ENCODE measurements at places on chromosomes 12 and 14. TPM values are rescaled to one million over a fixed set of nuclear protein-coding genes. Genes with fewer than 3 reads are reported as not detected.

TAS2R46 gene
- 0.11 TPM for total RNA-seq

CYP27B1 gene
- 0.90 TPM for total RNA-seq

CCDC77 gene
- total RNA-seq, result 31.8 TPM

CCDC175 gene
- total RNA-seq, result not detected

- DNase-seq, result no peak
Measured at GRCh38 chr12:120830052-120830940, 73.9 kb downstream of the SPPL3 start.

GRCh38 chr12:75932241-75932640, 99.3 kb downstream of the PHLDA1 start:
- no peak for DNase-seq

- DNase-seq, result no peak
Measured at GRCh38 chr12:25083211-25083610, 111.7 kb downstream of the DNAI7 start.

- no peak for DNase-seq
Measured at GRCh38 chr14:77314539-77315457, 5.9 kb downstream of the POMT2 start.

DNA sequence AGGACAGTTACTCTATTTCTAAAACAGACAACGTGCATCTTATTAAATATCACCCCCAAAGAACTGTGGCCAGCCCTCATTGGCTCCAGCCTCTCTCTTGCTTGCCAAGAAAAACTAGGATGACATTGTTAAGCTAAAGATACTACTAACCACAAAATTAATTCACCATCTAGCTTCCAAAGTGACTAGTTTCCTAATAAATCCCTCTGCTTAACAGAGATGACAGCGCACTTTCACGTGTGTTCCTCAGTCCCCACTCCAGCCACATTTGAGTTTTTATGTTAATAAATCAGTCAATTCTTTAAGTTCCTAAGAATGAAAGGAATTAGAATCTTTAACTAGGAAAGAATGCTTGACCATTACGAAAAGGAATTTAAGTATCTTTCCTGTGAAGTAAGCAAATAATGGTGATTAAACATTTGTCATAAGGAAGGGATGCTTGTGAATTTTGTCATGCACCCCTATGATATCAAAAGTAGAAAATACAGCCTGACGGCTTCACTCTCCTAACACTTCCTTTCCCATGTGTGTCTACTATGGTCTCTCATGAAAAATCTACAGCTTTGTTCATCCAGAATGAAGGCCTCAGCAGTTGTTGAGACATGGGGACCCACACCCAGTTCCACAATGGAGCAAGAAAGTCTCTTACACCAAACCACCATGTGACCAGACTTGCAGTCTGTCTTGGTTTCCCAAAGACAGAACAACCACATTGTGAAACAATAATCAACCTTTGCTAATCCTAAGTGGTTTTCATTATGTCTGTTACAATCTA, 8.1 kb downstream of the CORO1C start:
- DNase-seq, result peak; percentile 78

GRCh38 chr12:86261142-86261541, 5.0 kb upstream of the MGAT4C start:
- no peak for DNase-seq

- peak; percentile 31 for DNase-seq
Measured at GRCh38 chr12:77914081-77914488, 83.4 kb downstream of the NAV3 start.

- DNase-seq, result peak; percentile 80
Measured at GRCh38 chr14:51370758-51371386, 130.8 kb downstream of the TMX1 start.

All from LHCN-M2 (cell line).